Thoracic aorta (tissue), 2 donors: ENCODE measurements at places on chromosomes 13 and 19.

DNA sequence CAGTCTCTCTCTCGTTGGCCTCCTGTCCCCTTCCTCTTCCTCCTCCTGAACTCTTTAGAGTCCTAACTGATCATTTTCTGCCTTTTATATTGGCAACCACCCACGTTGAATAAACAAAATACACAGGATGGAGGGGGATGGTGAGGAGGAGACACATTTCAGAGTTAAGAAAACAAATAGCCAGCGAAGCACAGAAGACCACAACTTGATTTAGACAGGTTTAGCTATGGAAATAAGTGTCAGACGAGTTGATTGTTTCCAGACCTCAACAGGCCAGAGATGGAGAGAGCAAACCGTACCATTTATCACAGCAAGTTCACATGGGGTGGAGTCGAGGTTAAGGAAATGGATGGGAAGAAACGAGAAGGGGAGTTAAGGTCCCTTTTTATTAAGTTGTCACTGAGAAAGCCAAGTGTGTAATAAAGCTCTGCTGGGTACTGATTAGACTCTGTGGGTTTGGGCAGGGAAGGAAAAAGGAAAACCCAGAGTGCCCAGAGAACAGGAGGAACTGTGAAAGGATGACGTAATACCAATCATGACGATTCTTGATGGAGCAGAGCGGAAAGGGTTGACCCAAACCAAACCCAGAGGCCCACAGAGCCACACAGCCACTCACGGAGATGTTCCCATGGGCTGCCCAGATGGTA, 11.1 kb upstream of the SERP2 start:
- no peak for DNase-seq

- peak; percentile 68 for DNase-seq
Observed at GRCh38 chr19:2016041-2016807, 710 bp upstream of the BTBD2 start.

GRCh38 chr13:38850868-38851626, 139.6 kb downstream of the STOML3 start:
- no peak for DNase-seq

DNA sequence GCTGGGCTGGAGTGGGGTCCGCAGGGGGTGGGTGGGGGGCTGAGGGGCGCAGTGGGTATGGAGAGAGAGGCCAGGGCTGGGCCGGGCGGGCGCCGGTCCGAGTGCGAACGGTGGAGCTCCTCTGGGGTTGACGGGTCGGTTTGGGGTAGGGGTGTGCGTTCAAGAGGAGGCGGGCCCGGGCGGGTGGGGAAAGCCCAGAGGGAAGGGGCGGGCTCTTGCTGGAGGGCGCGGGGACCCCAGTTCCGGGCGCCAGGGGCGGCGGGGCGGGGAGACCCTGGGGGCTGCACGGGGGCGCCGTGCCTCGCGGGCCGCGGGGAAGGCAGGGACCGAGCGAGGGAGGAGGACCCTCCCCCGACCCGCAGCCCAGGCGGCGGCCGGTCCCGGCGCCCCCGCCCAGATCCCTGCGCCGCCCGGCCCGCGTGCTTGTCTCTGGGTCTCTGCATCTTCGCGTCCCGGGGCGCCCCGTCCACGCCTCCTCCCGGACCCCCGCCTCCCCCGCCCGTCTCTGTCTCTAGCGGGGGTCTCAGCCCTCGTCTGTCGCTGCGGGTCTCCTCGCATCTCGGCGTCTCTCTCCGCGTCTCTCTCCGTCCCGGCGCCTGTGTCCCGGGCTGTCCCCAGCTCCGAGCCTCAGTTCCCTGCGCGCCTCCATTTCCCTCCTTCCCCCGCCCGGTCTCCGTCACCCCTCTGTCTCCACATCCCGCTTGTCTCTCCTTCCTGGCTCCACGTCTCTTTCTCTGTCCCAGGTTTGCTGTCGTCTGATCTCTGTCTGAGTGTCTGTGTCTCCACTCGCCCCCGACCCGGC, 8.3 kb upstream of the SHISA7 start:
- DNase-seq = no peak

- DNase-seq = no peak
Observed at GRCh38 chr13:72839831-72840426, 58.0 kb downstream of the PIBF1 start.
